ENCODE measurements at places on chromosomes 1 and 21.

DNA sequence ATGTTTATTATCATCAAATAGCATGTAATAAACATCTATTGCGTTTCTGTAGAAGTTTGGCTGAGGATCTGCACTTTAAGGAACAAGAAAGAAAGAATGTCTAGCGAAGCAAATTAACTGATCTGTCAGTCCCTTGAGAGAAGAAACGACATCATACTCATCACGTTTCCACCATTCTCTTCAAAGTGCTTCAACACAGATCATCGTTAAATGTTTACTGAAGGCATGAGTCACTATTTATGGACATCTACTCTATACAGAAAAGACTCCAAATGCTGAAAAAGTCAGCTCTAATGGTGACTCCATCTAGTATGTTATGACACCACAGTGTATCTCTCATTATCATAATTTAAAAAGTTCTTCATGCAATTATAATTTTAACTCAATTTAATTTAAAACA is 369.1 kb downstream of the RGS7 start:
- no peaks in the 10 kb centered on the region for H3K36me3 ChIP-seq
- DNase-seq, result no peak
- no peak overlapping the region for H3K4me3 ChIP-seq
- H3K27ac ChIP-seq, result no peak overlapping the region

DNA sequence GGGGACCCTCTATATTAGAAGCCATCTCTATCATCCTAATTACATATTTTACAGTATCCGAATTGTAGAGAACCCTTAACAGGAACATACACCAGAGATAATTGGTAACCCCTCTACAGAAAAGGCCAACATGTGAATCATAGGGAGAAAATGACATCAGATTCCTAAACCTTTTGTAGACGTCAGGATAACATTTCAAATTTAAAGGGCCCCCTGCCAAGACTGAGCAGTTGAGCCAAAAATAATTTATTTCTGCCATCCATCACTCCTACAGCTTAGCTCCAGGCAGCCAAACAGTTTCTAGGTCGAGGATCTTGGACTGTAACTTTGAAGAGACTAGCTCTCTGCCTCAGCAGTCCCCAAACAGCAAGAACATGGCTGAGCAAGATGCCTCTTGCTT is 21.2 kb downstream of the ZNF697 start:
- peaks cover 22% of the 10 kb centered on the region for H3K4me1 ChIP-seq
- no peak overlapping the region for H3K4me3 ChIP-seq
- H3K27me3 ChIP-seq, result no peaks in the 10 kb centered on the region
- no peak for DNase-seq
- no peak overlapping the region for H3K27ac ChIP-seq

GRCh38 chr1:208604295-208604694 is 360.1 kb upstream of the PLXNA2 start:
- H3K27me3 ChIP-seq, result no peaks in the 10 kb centered on the region
- H3K36me3 ChIP-seq, result no peaks in the 10 kb centered on the region
- peaks cover 16% of the 10 kb centered on the region for H3K4me1 ChIP-seq
- DNase-seq, result no peak
- H3K4me3 ChIP-seq, result no peak overlapping the region

- no peaks in the 10 kb centered on the region for H3K36me3 ChIP-seq
- no peak overlapping the region for H3K4me3 ChIP-seq
- no peaks in the 10 kb centered on the region for H3K27me3 ChIP-seq
- H3K4me1 ChIP-seq, result no peaks in the 10 kb centered on the region
- no peak for DNase-seq
Measured at GRCh38 chr21:21713651-21714180, 715.5 kb downstream of the NCAM2 start.

DNA sequence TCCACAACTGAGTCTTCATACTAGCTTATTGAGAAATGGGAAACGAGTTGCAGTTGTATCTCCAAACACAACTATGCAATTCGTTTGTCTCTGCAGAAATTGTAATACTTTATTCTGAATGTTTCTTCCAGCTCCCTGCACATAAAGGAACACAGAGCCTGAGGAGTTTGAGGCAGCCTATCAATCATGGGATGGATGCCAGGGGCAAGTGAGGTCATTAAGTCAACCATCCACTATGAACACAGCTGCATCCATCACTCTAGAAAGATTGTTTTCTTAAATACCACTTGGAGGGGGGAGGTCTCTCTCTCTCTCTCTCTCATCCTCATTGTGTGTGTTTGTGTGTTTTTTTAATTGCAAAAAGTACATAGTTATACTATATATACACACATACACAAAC is 2.9 kb upstream of the PSMB2 start:
- H3K4me1 ChIP-seq, result peaks cover 17% of the 10 kb centered on the region
- no peak overlapping the region for H3K4me3 ChIP-seq
- H3K36me3 ChIP-seq, result peaks cover 3% of the 10 kb centered on the region
- peaks cover 37% of the 10 kb centered on the region for H3K27me3 ChIP-seq
